MM.1S (cell line): ENCODE measurements at places on chromosomes 16 and 17.

- DNase-seq: no peak
These were observed 12.4 kb upstream of the NFAT5 start for GRCh38 chr16:69553332-69553731.

DNA sequence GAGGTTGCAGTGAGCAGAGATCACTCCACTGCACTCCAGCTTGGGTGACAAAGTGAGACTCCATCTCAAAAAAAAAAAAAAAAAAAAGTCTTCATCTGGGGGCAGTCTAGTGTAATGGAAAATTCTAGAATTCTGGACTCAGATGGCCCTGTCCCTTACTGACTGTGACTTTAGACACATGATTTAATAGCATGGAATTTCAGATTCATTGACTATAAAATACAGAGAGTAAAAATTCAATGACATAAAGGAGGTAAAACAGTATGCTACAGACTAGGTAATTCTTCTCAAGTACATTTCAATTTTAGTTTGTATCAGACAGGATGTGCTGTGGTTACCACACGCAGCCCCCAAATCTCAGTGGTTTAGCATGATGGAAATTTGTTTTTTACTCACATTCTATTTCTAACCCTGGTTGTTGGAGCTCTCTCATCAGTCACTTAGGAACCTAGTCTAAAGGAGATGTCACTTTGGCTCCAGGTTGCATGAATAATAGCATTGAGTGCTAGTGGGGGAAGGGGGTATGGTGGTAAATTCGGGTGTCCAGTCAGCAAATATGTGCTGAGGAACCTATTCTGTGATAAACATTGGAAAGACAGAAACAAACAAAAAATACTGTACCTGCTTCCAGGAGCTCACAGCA, 444.0 kb downstream of the XYLT1 start:
- DNase-seq: peak; percentile 84

GRCh38 chr16:48180868-48181480, 25.2 kb upstream of the ABCC12 start:
- no peak for DNase-seq

DNA sequence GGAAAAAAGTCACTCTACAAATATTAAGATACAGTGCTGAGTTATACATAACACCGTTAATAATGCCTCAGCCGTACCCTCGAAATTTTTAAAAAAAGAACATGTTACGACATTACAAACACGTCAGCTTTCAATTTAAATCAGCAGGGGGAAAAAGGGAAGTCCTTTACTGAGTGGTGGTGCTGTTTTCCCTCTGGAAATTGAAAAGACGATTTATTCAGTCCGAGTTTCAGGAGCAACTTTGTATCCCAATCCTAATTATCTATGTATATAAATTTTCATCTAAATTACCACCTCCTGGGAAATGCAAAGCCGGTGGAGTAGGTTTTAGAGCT, 1.3 kb downstream of the NETO2 start:
- DNase-seq: peak; percentile 9

- DNase-seq: peak; percentile 25
These were observed 188.2 kb downstream of the FTO start for GRCh38 chr16:53892155-53892554.

DNA sequence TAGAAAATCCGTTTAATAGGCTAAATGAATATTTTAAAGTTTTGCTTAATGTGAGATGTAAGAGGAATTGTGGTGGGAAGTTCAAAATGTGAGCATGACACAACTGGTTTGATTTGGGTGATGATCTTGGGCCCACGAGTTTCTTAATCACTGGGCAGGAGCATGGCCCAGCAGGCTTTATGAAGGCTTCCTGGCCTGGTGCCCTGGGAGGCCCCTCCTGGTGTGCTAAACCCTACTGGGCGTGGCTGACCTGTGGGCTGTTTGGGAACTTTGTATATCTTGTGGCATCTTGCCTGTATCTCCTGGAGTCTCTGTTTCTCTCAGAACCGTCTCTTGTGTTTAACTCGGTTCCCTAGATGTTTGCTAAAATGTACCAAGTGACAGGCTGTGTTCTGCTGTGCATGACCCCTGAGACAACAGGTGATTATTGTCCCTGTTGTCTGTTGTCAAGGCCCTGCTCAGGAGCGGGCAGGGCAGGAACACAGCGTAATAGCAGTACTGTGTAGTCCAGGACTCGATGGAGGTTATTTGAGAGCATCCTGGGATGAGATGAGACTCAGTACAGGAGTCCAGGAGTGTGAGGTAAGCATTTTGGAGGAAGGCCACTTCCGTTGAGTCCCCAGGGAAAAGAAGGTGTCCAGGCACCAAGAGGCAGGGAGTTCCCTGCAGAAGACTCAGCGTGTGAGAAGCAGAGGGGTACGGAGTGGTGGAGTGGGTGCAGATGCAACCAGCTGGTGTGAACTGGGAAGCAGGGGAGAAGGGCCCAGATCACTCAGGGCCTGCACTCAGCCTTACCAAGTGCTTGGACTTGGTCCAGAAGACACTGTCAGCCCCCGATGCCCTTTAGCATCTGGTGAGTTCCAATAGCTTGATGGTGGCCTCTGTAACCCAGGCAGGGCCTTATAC, 48.5 kb downstream of the B9D1 start:
- no peak for DNase-seq

DNA sequence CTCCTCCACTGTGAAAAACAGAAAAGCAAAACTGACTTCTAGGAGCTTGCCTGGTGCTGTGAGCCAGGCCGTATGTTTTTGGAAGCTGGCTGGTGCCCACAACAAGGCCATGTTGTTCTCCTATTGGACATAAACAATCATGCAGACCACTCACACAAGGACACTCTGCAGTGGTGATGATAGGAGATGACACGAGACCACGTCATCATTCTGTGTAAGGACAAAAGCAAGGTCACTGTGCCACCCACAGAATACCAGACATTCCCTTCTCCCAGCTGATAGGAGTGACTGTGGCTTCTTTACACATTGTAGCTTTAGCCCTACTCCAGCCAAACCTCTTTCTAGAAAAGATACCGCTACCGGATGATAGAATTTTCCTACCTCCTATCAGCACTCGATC, 47.7 kb upstream of the LCMT1 start:
- DNase-seq: no peak

GRCh38 chr16:30010844-30011713, at the start of gene DOC2A:
TSS of gene DOC2A (minus strand) at chr16:30011027. CDS start at chr16:30010222, 805 bp downstream.
- no peak for DNase-seq

DNA sequence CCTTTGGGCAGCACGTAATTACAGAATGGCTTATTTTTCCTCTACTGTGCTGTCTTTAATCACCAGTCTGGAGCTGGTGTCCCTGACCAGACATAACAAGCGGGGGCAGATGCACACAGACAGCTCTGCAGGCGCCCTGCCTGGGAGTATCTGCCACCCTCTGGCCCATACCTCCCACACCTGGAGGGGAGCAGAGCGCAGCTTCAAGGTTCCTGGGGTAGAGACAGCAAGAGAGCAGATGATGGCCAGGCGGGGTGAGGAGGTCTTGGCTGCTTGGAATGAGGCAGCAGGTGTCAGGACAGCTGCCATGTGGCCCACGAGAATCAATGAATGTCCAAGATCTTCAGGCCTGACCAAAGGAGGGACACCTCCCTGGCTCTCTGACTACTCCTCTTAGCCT, 23.8 kb downstream of the TMEM94 start:
- no peak for DNase-seq

DNA sequence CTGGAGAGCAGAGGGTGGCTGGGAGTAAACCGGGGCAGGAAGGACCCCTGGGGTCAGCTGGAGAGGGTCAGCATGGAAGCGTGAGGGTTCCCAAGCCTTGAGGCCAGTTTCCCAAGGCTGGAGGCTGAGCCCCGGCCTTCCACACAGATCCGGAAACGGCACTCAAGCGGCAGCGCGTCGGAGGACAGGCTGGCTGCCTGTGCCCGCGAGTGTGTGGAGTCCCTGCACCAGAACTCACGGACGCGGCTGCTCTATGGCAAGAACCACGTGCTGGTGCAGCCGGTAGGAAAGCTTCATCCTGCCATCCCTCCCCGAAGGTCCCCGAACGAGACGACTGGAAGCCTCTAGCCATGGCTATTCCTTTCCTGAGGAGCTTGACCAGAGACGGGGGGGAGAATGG, 26.0 kb downstream of the SGSM2 start:
- DNase-seq: no peak

- no peak for DNase-seq
These were observed 204.8 kb downstream of the GRIN2A start for GRCh38 chr16:9977333-9977897.

GRCh38 chr17:47717979-47718621, 14.9 kb upstream of the TBX21 start:
- DNase-seq: no peak

- no peak for DNase-seq
These were observed 97.8 kb downstream of the WDR59 start for GRCh38 chr16:74887084-74887483.

GRCh38 chr16:81374550-81374949, 59.8 kb downstream of the GAN start:
- no peak for DNase-seq

GRCh38 chr17:7478276-7479212, 887 bp downstream of the ZBTB4 start:
- no peak for DNase-seq

GRCh38 chr16:53597776-53598175, 94.8 kb upstream of the AKTIP start:
- no peak for DNase-seq

DNA sequence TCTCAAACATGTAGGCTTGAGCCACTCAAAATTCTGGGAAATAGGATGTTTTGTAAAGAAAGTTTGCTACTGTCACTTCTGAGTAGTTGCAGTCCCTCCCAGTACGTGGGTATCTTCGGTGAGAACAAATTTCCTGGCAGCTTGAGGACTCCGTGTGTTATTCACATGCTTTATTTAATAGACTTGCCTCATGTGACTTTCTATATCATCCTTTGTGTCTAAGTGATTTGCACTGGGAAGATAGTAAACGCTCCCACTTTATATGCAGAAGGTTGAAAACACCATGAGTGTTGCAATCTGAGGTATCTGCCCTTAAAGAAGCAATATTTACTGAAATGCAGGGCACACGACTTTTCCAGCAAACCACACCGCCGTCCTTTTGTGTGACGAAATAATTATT, 643.7 kb downstream of the MAF start:
- no peak for DNase-seq

DNA sequence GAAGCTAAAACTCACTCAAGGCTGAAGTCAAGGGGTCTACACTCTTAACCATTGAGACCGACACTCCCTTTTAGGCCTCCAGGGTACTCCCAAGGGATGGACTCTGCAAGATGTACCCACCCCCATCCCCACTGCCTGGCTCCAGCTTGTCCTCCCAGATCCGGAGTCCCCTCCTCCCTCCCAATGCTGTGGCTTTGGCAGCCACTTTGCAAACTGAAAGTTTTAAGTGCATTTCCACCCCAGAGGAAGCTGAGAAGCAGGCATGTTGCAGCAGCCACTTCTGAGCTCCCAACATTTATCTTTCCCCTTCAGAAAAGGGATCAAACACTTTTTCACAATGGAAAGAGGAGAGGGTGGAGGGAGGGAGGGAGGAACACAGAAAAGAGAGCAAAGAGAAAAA, 115.2 kb downstream of the COPRS start:
- DNase-seq: no peak

DNA sequence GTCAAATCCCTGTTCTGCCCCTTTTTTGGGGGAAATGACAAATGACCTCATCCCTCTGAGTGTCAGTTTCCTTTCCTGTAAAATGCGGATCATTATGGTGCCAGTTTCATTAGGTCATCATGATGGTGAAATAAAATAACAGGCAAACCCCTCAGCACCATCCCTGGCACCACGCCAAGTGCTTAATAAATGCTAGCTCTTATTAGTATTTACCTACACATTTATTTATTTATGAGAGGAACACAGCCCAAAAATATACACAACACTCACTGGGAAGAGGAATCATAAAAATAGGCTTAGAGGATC, 28.6 kb upstream of the GPRC5B start:
- no peak for DNase-seq

DNA sequence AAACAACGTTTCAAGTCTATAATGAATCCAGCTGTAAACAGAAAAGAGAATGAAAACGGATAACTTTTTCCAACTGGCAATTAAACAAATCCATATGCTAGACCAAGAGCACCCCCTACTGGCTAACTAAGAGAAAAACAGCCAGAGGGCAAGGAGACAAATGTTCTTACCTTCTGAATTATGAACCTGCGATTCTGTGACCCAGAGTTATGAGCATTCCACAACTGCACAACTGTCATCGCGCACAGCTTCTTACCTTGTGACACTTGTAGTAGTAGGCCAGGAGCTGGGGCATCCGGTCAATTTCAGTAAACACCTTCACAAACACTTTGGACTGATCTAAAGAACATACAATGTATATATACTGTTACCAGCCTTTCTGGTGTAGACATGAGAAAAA, 18.6 kb downstream of the COG7 start:
- DNase-seq: peak; percentile 77

- DNase-seq: no peak
These were observed 2.0 kb downstream of the YWHAE start for GRCh38 chr17:1398028-1398427.

DNA sequence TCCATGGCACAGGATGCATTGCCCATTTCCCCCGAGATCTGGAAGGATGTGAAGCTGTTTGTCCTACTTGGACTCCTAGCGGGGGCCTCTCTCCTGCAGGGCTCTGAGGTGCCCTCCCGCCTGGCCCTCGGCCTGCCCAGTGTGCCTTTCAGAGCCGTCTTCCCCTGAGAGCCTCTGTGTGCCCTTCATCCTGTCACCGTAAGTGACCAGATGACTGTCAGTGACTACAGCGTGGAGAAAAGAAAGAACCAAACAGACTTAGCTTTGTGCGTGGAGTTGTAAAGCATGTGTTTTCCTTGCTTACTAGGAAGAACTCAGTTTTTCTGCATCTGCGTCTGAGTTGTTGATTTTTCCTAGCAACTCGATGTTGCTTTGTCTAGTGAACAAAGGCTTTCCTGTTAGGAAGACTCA, 56.1 kb downstream of the BANP start:
- DNase-seq: no peak

- no peak for DNase-seq
These were observed 3.0 kb downstream of the EME1 start for GRCh38 chr17:50375858-50376538.

DNA sequence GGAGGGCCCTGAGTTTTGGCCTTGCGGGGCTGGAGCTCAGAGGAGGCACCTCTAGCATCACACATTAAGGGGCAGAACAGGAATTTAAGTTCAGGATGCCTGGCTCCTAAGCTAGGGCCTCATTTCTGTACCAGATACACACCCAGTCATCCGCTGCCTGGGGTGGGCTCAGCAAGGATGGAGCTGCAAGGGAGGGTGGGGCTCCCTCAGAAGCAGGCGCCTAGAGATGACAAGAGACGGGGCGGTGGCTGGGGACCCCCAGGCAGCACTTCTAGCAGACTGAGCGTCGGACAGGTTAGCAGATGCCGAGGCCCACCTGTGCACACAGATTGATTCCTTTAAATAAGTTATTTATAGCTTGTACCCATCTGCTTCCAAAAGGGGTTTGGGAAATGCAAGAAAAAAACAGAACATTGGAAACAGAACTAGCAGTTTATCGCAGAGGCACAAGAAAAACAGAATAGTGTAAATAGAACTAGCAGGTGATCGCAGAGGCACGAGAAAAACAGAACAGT, 47.6 kb upstream of the CBFA2T3 start:
- DNase-seq: no peak

- DNase-seq: no peak
These were observed 104.5 kb upstream of the SEC14L1 start for GRCh38 chr17:77036136-77036840.

GRCh38 chr17:35730400-35731005, 936 bp upstream of the RASL10B start:
- DNase-seq: no peak

GRCh38 chr17:933312-934073, 46.1 kb downstream of the NXN start:
- DNase-seq: no peak
